ENCODE measurements at places on chromosomes 5 and 9.

DNA sequence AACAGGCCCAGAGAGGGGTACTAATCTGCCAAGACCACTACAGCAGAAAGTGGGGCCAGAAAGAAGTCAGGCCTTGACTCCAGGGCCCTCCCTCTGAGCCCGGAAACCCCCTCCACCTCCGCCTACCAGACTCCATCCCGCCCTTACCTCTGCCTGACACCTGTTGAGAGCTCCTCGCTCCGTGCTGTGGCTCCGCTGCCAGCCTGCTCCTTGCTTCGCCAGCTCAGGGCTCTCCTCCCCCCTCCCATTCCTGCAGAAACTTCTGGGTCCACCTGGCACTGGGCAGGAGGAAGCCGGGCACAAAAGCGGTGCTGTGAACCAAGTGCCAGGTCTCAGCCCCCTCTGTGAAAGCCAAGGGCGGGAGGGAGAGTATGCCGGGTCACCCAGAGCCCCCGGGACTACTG, 6.4 kb upstream of the ST6GALNAC6 start:
- no peak for DNase-seq

GRCh38 chr5:181039471-181039870, 595 bp upstream of the BTNL9 start:
- no peak for DNase-seq

DNA sequence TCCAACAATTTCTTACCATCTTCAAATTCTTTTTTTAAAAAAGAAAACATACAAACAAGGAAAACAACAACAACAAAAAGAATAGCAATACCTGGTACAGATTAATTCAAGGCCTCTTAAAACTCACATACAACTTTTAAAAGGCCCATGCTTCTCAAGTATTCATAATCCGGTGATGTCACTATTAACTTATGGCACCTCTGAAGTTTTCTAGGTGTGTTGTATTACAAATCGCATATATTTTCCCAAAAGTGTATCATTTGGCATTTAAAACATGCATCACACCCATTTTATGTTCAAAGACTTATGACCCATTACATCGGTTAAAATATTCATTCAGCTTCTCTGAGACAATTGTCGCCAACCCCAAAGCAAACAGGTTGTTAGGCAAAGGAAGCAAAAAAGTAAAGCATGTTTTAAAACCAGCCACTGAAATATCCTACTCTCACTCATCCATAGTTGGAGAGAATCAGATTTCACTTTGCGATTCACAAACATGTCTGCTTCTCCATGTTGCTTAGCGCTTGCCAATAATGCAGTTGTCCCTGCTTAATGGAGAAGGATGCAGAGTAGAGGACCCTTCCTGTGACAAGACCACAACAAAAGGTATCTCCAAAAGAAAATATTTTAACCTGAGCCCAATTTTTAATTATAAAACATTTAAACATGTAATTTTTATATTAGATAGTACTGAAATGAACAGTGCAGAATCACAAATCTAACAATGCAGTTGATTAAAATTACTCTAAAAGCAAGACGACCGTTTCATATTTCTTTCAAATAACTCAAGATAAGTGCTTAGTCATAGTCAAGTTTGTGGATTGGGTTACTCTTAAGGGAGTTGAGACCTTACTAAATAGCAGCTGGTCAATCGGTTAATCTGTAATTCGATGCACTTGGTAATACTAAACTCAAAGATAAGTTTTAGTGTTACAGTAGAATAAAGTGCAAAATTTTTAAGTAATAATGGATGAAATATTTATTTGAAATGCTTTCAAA, 1.6 kb downstream of the SKP1 start:
- DNase-seq = no peak

DNA sequence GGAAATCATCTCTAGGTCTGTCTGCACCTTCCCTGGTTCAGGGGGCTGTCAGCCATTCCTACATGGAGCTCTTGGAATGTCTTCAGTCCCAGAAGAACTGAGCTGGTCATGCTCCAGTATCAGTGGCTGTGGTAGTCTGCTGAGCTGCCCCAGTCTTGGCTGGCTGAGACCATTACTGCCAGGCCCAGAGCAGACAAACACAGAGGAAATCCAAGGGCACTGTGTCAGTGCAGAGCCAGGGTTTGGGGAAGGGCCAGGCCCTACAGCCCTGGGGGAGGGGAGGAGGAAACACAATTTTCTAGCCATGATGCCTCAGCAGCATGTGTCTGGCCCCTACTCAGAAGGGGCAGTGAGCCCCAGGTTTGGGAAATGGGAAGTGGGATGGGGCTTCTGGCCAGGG, 58.4 kb downstream of the ARHGEF37 start:
- no peak for DNase-seq

DNA sequence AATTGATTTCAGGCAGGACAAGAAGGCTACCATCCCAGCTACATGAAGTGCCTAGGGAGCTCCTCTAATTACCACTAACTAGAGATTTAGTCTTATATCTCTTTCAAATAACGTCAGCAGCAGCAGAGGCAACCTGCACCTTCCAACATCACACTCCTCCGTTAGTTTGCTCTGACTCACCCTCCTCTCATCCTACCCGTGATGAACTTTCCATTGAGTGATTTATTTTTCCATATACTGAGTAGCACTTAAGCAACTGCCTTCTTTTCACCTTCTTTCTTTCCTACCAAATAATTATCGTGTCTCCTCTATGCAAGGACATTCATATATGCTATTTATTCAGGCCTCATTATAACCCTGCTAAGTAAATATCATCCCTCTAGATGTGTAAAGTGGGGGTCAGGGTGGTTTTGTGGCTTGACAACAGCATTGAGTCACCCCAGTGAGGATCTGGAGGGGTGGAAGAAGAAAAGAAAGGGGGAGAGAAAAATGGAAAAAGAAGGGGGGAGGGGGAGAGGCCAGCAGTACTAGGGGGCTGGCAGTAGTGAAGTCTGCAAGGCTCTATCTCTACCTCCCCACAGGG, 64.6 kb upstream of the CAST start:
- no peak for DNase-seq

GRCh38 chr9:133124123-133124906, 3.3 kb upstream of the RALGDS start:
- DNase-seq = no peak

- peak; percentile 23 for DNase-seq
Measured at GRCh38 chr9:16154521-16155078, 601.8 kb downstream of the CCDC171 start.

GRCh38 chr9:124455820-124456219, 5.6 kb downstream of the ADGRD2 start:
- peak; percentile 20 for DNase-seq

DNA sequence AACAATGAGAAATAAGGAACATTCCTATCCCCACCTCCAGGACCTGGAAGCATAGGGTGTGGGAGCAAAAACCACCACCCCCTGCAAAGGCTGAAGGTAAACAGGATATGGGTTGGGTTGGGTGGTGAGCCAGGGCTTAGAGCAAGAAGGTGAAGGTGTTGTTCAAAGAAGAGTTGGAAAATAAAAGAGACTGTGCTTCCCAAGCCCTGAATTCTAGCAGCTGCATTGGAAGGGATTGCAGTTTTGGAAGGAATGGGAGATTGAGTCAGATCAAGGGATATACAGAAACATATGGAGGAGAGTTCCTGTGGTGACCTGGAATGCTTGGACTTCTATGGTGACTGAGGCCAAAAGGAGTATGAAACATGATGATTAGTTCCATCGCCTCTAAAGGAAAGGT, 24.7 kb upstream of the MTAP start:
- DNase-seq = no peak

- no peak for DNase-seq
Measured at GRCh38 chr9:81827616-81828296, 100.5 kb upstream of the SPATA31D4 start.

GRCh38 chr5:131001507-131001906, 163.5 kb downstream of the HINT1 start:
- DNase-seq = no peak

GRCh38 chr5:62017092-62017491, 288.9 kb upstream of the KIF2A start:
- peak; percentile 53 for DNase-seq

- no peak for DNase-seq
Measured at GRCh38 chr9:10704720-10705119, 91.9 kb upstream of the PTPRD start.

DNA sequence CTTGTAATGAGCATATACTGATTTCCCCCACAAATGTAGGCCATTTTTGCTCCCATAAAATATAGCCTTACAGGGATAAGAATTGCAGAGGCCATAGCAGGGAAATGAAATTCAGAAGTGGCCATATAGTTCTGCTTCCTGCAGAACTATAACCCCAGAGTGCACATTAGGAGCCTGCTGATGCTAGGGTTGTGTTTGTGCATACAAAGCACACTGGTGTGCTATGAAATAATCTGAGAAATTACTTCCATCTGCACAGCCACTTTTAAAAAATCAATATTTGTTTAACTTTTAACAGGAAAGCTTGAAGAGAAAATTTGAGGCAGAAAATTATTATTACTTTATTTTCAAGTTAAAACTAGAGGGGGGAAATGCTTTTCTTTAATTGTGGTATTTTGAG, 380.3 kb downstream of the MRPS30 start:
- no peak for DNase-seq

DNA sequence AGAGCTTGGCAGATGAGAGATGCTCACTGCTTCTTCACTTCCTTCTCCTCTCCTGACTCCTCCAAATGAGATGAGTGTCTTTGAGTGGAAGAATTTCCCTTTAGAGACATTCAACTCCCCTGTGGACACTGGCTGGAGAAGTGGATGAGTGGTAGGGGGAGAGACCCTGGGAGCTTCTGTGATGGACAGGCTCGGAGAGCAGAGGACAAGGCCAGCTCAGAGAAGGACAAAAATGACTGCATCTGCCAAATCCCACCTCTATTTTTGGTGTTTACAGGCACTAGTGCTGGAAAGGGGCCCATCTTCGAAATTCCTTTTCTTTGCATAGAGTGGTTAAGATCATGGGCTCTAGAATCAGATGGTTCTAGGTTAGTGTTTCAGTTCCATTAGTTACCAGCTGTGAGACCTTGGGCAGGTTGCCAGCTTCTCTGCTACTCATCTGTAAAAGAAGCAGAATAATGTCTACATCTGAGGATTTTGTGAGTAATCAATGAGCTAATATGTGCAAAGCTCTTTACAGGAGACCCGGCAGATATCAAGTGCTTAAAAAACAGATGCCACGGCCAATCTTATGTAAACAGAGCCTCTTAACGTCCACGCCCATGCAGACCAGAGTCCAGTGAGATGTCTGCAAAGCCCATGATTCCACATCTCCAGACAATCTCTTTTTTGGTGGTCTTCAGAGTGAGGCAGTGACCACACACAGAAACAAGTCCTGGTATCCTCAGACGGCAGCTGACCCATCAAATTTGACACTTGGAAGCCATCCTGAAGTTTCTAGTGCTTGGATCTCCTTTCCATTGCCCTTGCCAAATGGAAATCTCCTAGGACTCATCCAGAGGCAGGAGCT, 13.6 kb upstream of the COL27A1 start:
- no peak for DNase-seq

DNA sequence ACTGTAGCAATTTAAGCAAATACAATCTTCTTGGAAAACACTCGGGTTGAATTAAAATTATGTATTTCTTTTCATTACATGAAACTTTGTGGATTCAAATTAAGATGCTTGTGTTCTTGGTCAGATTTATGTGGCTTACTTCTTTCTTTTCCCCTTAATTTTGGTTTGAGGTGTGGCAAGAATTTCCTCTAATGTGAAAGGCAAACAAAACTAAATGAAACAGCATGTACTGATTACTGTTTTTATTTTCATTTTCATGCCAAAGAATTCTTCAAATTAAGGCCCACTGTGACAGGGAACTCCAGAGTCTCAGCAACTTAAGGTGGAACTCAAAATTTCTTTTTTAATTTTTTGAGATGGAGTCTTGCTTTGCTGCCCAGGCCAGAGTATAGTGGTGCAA, at the start of gene OMD:
Gene OMD (minus strand): TSS at position 132 of the 400 bp plus-strand sequence. CDS start 6,913 bp downstream, outside the sequence.
- no peak for DNase-seq

GRCh38 chr5:19104948-19105347, 883.1 kb downstream of the CDH18 start:
- no peak for DNase-seq

- DNase-seq = no peak
Measured at GRCh38 chr5:26024774-26025173, 1013.6 kb downstream of the CDH9 start.

GRCh38 chr5:90944116-90944515, 385.5 kb downstream of the ADGRV1 start:
- no peak for DNase-seq

DNA sequence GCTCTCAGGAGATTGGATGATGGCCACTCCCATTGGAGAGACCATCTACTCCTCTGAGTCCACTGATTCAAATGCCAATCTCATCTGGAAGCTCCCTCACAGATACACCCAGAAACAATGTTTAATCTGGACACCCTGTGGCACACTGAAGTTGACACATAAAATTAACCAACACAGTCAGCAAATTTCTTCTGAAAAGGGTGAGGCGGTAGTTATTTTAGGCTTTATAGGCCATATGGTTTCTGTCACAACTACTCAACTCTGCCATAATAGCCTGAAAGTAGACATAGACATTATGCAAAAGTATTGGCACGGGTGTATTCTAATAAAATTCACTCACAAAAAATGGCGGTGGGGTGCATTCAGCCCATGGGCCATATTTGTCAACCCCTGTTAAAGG, 244.5 kb upstream of the VLDLR start:
- peak; percentile 46 for DNase-seq

- no peak for DNase-seq
Measured at GRCh38 chr5:124580925-124581737, 165.3 kb downstream of the ZNF608 start.

DNA sequence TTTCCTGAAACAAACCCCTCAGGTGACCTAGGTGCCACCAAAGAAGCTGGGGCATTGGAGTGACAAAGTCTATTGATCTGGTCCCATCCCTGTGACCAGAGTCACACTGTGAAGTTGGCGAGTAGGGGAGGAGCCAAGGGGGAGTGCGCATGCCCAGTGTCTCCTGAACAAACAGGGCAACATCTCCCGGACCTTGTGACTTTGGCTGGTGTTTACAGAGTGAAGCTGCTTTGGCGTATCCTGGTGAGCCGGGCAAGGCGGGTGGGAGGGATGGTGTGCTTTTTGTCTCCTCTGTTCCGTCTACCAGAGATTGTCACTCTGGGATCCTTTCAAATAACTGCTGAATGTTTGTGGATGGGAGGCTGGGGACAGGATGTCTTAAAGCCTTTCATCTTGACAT, 204.5 kb downstream of the HSPA4 start:
- DNase-seq = peak; percentile 29

GRCh38 chr9:89494199-89494598, 3.7 kb downstream of the SEMA4D start:
- no peak for DNase-seq

DNA sequence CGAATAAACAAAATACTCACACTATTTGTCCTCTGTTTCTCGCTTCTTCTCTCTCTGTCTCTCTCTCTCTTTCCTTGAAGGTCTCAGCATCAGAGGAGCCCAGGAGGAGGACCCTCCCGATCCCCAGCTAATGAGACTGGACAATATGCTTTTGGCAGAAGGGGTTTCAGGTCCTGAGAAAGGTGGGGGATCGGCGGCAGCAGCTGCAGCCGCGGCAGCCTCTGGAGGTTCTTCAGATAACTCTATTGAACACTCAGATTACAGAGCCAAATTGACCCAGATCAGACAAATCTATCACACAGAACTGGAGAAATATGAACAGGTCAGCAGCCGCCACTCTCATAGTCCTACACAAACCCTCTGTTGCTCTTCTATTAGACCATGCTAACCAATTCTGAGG, 168.4 kb downstream of the PBX3 start:
- DNase-seq = peak; percentile 30
